NCI-H1417 treated with DMSO at 0.1 percent for 48 hours (cell line): ENCODE measurements at places on chromosomes 12 and 14.
A peak's percentile ranks its signal among the peaks of the same experiment; 100 is the strongest.

GRCh38 chr14:65287264-65288131 lies 125.0 kb upstream of the FUT8 start:
- no peak for DNase-seq

DNA sequence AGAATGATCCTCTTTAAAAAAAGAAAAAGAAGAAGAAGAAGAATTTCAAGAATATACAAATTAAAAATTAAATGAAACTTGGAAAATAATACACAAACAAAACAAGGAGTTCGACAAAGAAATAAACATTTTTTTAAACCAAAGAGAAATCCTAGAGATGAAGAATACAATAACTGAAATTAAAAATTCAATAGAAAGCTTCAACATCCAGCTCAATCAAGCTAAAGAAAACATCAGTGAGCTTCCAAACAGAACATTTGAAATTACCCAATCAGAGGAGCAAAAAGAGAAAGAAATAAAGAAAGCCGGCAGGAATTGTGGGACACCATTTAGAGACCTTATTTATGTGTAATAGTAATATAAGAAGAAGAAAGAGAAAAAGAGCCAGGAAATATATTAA lies 37.2 kb upstream of the RHOJ start:
- no peak for DNase-seq

- DNase-seq = no peak
Observed at GRCh38 chr12:52070185-52070925, 577 bp downstream of the ATG101 start.

DNA sequence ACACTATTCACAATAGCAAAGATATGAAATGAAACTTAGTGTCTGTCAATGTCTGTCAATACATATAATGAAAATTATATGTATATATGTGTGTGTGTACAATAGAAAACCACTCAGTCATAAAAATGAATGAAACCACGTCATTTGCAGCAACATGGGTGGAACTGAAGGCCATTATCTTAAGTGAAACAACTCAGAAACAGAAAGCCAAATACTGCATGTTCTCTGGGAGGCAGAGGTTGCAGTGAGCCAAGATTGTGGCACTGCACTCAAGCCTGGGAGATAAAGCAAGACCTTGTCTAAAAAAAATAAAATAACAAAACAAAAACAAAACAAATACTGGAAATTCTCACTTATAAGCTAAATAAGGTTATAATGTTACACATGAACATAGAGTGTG lies 16.7 kb upstream of the E2F7 start:
- DNase-seq = no peak

DNA sequence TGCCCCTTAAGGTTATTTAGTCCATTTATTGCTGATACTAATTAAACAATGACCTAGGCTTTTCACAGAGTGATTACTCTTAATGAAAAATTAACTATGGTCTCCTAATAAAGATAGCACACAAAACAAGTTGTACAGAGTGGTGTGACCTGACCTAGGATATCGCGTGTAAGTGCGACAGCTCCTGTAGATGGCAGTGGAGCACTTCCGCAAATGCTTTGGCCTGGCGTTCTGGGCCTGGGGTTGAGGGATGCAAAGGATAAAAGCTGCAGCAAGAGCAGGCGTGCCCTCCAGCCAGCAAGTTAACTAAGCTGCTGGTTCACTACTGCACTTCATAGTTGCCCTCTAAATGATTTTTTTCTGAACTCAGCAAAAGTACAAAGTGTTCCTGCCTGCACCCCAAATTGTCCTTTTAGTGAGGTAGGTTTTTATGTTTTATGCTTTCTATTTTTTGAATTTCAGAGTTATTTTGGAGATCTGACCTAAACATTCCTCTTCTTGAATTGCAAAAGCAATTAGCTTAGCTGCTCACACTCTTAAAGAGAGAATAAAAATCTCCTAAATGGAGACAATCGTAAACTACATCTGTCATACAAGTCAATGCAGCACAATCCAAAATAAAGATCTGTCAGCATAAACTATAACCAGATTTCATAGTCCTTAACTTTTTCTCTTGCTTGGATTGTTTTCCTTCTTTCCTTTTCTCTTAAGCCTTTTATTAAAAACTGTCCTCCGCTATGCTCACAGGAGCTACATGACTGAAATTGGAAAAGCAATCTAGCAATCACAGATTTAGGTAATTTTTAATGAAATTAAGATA lies 379.6 kb downstream of the LRIG3 start:
- DNase-seq = peak; percentile 96

- DNase-seq = no peak
Observed at GRCh38 chr12:26713885-26714383, 119.1 kb downstream of the ITPR2 start.

DNA sequence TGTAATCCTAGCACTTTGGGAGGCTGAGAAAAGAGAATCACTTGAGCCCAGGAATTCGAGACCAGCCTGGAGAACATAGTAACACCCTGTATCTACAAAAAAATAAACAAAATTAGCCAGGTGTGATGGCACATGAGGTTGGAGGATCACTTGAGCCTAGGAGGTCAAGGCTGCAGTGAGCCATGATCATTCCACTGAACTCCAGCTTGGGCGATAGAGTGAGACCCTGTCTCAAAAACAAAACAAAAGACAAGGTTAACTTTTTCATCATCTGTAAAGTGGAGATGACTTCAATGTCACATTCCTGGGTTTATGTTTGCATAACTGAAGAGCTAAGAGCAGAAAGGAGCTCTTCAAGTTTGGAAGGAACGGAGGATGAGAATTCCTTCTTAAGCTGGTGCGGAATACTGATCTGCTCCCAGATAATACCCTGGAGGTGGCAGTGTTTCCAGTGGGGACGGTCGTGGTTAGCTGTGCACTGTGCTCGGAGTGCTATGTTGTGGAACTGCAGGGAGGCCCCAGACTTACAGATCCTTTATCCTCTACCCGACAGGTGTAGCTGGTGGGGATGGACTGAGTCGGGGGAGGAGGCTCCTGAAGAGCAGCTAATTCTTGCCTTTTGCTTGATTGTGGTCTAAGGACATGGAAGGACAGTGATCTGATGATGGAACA lies 22.5 kb upstream of the BICD1 start:
- DNase-seq = no peak

- no peak for DNase-seq
Observed at GRCh38 chr12:15963271-15963670, 52.1 kb downstream of the DERA start.

GRCh38 chr14:101184104-101184455 lies 280.6 kb upstream of the RTL1 start:
- no peak for DNase-seq

- DNase-seq = no peak
Observed at GRCh38 chr12:131137009-131137835, 183.5 kb downstream of the ADGRD1 start.

DNA sequence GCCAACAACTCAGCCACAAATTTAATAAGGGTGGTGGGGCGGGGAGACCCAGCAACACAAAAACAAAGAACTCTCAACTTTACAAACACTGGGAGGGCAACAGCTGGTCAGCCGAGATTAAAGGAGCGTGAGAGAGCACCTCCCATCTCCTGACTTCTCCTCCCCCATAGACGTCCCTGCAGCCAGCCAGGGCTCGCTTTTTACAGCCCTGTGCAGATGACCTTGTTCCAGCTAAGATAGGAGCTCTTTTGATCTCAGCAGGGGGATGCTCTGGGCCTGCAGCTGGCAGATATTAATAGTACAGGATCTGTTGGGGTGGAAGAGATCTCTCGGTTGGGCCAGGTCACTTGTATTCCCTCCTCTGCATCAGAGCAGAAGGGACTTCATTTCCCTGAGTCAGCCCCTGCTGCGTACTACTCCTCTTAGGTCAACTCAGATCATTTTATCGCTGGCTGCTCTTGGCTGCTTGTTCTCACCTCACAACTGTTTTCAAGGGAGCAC lies 475.8 kb downstream of the RAD51B start:
- DNase-seq = no peak

- no peak for DNase-seq
Observed at GRCh38 chr12:43361031-43361710, 190.8 kb downstream of the ADAMTS20 start.

GRCh38 chr14:92783813-92784431 lies 10.2 kb upstream of the GOLGA5 start:
- DNase-seq = peak; percentile 41

GRCh38 chr12:27382924-27383323 lies 50.3 kb downstream of the BMAL2 start:
- no peak for DNase-seq

GRCh38 chr14:95182379-95182778 lies 25.1 kb upstream of the DICER1 start:
- DNase-seq = no peak

DNA sequence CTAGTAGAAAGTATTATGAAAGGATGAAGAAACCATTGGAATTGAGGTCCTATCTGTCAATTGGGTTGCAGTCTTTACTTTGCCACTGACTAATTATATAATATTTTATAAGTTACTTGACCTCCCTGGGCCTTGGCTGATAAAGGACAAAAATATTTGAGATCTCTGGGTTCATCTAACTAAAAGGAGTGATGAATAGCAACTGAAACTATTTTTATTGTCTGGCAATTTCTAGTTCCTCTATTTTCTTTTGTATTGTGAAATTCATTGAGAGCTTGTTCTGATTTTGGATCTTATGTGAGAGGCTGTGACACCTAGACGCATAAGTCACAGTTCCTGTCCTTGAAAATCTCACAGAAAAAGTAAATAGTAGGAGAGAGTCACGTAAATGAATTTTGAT lies 415.7 kb upstream of the ATP2B1 start:
- DNase-seq = no peak

GRCh38 chr14:51564986-51565604 lies 86.6 kb upstream of the FRMD6 start:
- no peak for DNase-seq

DNA sequence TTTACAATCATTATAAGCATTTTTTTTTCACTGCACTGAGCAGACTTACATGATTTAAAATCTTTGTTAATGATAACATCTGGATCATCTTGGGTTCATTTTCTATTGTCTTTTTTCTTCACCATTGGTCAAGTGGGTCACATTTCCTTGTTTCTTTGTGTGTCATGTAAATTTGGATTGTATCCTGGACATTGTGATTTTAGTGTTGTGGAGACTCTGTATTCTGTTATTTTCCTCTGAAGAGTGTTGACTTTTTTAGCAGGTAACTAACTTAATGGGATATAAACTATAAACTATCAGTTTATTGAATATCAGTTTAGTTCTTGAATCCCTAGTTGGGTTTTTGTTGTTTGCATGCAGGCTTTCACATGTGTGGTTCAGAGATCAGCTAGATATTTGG lies 4.0 kb upstream of the UNC79 start:
- DNase-seq = no peak

GRCh38 chr12:97940629-97941028 lies 478.0 kb downstream of the RMST start:
- DNase-seq = no peak

GRCh38 chr12:47907851-47908454 lies 3.2 kb upstream of the VDR start:
- DNase-seq = no peak

DNA sequence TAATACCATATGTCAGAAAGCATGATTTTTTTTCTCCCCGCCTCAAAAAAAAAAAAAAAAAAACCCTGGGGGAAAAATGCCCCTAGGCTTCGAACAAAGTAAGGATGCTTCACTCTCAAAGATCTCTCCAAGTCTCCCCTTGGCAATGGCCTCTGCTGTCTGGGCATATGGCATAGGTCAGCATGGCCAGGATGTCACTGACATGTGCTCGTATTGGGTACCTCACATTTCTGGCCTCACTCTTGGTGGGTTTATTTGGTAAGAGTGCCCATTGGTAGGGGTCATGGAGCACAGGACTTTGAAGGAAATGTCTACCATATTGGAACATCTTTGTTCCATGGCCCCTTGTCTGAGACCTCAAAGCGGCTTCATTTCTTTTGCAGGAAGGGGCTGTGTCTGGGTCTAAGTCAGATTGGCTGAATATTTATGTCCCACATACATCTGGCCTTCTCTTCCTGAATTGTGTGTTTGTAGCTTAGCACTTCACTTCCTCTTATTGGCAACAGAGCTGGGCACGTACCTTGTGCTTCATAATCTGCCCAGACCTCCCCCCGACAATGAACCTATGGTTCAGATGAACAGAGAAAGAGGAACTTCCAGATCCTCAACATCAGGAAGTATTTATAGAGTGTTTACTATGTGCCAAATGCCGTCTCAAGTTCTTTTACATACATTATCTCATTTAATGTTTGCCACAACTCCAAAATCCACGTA lies 36.3 kb upstream of the OAS1 start:
- no peak for DNase-seq

GRCh38 chr12:119942386-119942785 lies 46.6 kb upstream of the BICDL1 start:
- no peak for DNase-seq

DNA sequence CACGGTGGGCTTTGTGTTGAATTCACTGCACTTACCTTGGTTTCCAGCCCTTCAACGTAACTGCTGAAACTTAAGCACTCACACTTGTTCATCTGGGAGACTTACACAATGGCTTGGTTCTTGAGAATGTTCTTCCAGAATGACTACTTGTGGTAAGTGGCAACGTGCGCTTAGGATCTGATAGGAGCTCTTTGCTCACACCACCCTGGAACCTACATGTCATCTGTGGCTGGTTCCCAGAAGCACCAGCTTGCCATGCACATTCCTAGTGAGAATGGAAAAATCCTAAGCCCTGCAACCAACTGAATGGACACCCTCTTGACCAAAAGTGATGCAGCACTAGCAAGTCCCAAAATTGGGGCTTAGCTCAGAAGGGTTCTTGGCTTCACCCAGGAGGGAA lies 59.0 kb upstream of the FAM181A start:
- no peak for DNase-seq

GRCh38 chr12:615620-616019 lies 47.6 kb downstream of the NINJ2 start:
- no peak for DNase-seq

- DNase-seq = no peak
Observed at GRCh38 chr12:52141306-52141705, 50.5 kb downstream of the KRT80 start.

DNA sequence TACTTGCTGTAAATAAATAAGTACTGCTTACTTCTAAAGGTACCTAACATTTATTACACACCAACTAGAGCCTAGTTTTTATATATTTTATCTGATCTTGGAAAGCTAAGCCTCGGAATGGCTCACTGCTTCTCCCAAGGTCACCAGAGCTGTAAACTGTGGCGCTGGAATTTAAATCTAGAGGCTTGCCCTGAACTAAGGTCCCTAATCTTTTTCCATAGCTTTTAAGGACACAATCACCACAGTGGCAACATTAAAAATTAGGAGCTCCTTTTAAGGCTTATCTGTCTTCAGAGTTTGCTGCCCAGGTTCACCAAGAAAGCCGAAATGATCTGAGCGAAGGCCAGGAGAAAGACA lies 670 bp downstream of the CCNB1IP1 start:
- DNase-seq = no peak

- no peak for DNase-seq
Observed at GRCh38 chr14:95302667-95303506, 16.8 kb downstream of the CLMN start.

DNA sequence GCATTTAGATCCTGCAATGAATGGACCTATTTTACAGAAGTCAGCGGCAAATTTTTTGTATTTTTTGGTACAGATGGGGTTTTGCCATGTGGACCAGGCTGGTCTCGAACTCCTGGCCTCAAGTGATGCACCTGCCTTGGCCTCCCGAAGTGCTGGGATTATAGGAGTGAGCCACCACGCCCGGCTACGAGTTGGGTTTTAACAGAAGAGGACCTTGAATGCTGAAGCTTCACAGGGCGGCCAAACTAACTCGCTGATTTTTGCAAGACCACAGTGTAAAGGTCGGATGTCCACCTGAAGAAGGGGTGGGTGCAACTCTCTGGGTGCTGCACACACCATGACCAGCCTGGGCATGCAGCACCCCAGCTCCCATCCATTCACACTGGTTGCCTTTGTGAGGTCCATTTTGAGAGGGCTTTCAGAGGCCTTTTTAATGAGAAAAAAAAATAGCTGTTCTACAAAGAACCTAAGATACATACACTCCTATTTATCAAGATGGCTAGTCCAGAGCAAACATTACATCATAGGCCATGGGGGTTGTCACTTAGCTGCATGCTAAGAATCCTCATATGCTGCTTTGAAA lies 21.6 kb upstream of the CDK2AP1 start:
- DNase-seq = no peak
